ENCODE measurements at places on chromosomes 13 and 19.
A peak's percentile ranks its signal among the peaks of the same experiment; 100 is the strongest.

DNA sequence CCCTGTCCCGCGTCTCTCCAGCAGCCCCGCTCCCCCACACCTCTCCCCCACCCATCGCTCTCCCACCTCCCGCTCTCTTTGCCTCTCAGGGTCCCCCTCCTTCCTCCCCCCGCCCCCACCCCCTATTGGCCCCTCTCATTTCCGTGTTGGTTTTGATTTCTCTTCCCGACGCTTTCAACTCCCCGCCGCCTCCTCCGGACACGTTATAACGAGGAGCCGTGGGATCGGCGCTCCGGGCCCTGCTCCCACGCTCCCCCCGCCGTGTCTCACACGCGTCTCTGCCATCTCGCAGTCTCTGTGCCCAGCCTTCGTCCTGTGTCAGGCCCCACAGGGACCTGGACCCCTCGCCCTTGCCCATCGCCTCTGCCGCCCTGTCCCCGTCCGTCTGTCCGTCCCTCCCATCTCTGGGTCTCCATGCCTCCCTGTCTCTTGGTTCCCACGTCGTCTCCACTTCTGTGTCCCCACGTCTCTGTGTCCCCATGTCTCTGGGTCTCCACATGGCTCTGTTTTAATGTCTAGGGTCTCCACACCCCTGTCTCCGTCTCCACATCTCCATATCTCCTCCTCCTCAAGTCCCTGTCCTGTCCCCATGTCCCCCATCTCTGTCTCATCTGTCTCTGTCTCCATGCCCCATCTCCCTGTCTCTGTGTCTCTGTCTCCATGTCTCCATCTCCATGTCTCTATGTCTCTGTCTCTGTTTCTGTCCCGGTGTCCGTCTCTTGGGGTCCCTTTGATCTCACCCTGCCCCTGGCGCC is 13.1 kb downstream of the ERFL start:
- H3K4me1 ChIP-seq, result peaks cover 25% of the 10 kb centered on the region
- H3K27ac ChIP-seq, result no peak overlapping the region
- no peak overlapping the region for H3K4me3 ChIP-seq
- peaks cover 10% of the 10 kb centered on the region for H3K36me3 ChIP-seq
- H3K27me3 ChIP-seq, result peaks cover 11% of the 10 kb centered on the region

GRCh38 chr19:7933828-7934725 is 8.1 kb upstream of the CTXN1 start:
- no peaks in the 10 kb centered on the region for H3K27me3 ChIP-seq
- peaks cover 50% of the 10 kb centered on the region for H3K36me3 ChIP-seq
- no peak overlapping the region for H3K4me3 ChIP-seq
- H3K4me1 ChIP-seq, result peaks cover 11% of the 10 kb centered on the region
- no peak for DNase-seq

GRCh38 chr13:77678691-77679235 is 18.7 kb upstream of the SLAIN1 start:
- H3K4me3 ChIP-seq, result no peak overlapping the region
- no peak for DNase-seq
- H3K4me1 ChIP-seq, result no peaks in the 10 kb centered on the region
- H3K27me3 ChIP-seq, result peaks cover 77% of the 10 kb centered on the region
- H3K36me3 ChIP-seq, result no peaks in the 10 kb centered on the region
- no peak overlapping the region for H3K27ac ChIP-seq

GRCh38 chr19:45345506-45345860 is 4.9 kb downstream of the KLC3 start:
- H3K27ac ChIP-seq, result no peak overlapping the region
- H3K4me3 ChIP-seq, result no peak overlapping the region
- no peaks in the 10 kb centered on the region for H3K4me1 ChIP-seq
- H3K27me3 ChIP-seq, result peaks cover 16% of the 10 kb centered on the region
- no peak for DNase-seq

DNA sequence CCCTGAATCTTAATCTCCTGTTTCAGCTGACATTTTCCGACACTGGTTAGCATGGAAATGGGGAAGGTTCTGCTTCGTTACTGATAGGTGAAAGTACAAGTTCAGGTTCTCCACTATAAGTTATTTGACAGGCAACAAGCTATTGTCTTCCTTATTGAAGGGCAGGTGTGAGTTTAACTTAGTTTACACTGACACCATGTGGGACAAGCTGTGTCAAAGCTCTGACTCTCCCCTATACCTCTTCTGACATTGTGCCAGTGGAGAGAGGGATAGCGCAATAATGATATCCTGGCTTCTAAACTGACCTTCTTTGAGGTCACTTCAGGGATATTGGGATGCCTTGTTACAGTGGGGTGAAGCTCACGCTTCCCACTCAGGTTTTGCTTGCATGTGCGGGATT is 587.0 kb upstream of the SLITRK5 start:
- H3K27ac ChIP-seq, result no peak overlapping the region
- no peaks in the 10 kb centered on the region for H3K36me3 ChIP-seq
- H3K27me3 ChIP-seq, result no peaks in the 10 kb centered on the region
- no peak for DNase-seq
- no peaks in the 10 kb centered on the region for H3K4me1 ChIP-seq

DNA sequence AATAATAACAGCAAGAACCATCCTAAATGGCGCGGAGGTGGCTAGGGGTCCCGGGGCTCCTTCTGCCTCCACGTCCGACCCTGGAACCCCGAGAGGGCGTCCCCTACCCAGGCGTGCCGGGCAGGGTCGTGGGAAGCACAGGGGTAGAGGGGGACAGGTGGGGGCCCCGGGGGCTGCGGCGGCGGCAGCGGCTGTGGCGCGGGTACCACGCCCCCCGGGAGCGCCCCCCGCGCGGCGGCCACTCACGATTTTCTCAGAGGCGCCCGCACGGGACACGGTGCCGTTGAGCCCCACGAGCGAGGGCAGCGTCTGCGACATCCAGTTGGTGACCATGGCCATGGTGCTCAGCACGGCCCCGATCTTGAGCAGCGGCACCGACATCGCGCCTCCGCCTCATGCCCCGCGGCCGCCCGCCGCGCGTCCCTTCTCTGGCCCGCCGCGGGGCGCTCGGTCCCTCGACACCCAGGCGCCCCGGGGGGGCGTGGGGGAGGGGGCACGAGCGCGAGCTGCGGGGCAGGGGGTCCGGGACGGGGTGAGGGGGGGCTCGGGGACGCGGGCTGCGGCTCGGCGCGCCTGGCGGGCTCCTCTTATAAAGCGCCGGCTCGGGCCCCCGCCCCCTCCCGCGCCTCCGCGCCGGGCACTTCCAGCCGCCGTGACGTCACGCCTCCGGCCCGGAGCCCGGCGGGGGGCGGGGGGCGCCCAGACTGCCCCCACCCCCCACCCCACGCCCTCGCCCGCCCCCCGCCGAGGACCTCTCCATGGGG is 22.9 kb downstream of the OLFM2 start:
- no peak overlapping the region for H3K4me3 ChIP-seq
- peaks cover 6% of the 10 kb centered on the region for H3K4me1 ChIP-seq
- peaks cover 23% of the 10 kb centered on the region for H3K27me3 ChIP-seq
- H3K36me3 ChIP-seq, result peaks cover 5% of the 10 kb centered on the region
- H3K27ac ChIP-seq, result no peak overlapping the region
- DNase-seq, result no peak

DNA sequence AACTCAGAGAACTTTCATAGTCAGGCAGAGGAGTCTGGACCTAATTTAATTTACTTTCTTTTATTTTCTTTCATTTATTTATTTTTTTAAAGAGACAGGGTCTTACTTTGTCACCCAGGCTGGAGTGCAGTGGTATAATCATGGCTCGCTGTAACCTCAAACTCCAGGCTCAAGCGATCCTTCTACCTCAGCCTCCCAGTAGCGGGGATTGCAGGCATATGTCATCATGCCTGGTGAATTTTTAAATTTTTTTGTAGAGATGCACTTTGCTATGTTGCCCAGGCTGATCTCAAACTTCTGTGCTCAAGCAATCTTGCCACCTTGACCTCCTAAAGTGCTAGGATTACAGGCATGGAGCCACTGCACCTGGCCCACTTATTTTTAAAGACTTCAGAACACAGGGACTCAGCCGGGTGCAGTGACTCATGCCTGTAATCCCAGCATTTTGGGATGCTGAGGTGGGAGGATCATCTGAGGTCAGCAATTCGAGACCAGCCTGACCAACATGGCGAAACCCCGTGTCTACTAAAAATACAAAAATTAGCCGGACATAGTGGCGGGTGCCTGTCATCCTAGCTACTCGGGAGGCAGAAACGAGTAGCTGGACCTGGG is 50.6 kb downstream of the KLF5 start:
- H3K4me1 ChIP-seq, result no peaks in the 10 kb centered on the region
- H3K27ac ChIP-seq, result no peak overlapping the region
- H3K36me3 ChIP-seq, result no peaks in the 10 kb centered on the region
- H3K27me3 ChIP-seq, result peaks cover 16% of the 10 kb centered on the region
- no peak for DNase-seq
- H3K4me3 ChIP-seq, result no peak overlapping the region

DNA sequence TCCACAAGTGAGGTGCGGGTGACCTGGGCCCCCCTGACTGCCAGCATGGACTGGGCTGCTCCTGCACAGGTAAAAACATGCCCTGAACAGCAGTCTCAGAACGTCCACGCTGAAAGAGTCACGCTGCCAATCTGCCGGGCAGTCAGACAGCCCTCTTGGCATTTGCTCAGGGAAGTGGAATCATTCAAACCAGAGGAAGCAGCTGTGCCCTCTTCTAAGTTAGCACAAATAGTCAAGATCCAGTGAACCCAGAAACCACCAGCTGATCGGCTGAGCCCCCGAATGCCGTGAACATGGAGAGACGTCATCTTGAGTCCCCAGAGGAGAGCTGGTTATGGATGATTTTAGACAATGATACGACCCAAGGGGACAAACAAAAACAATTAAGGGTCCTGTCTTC is 34.4 kb downstream of the KLF2 start:
- H3K27me3 ChIP-seq, result no peaks in the 10 kb centered on the region
- H3K4me3 ChIP-seq, result no peak overlapping the region
- peak overlapping the region; percentile 46 for H3K27ac ChIP-seq
- peaks cover 3% of the 10 kb centered on the region for H3K36me3 ChIP-seq
- peaks cover 39% of the 10 kb centered on the region for H3K4me1 ChIP-seq
- no peak for DNase-seq

GRCh38 chr13:28568286-28568685 is 73.4 kb upstream of the FLT1 start:
- H3K36me3 ChIP-seq, result peaks cover 2% of the 10 kb centered on the region
- no peak for DNase-seq
- peaks cover 21% of the 10 kb centered on the region for H3K27me3 ChIP-seq
- no peak overlapping the region for H3K4me3 ChIP-seq
- no peaks in the 10 kb centered on the region for H3K4me1 ChIP-seq
- no peak overlapping the region for H3K27ac ChIP-seq

DNA sequence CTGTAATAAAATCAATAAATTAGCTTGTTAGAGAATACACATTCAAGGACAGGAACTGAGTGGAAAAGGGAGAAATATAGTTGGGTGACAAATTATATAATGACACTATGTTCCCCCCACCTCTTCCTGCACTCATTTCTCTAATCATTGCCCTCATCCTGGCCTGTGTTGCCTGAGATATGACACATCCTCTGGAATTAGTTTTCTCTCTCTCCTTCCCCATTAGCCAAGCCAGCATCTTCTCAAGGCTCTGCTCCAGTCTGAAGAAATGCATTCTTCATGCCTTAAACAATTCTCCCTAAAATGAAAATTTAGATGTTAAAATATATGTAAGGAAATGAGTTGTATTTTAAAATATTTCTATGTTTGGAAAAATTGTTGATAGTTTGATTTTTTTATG is 280.3 kb downstream of the POU4F1 start:
- H3K36me3 ChIP-seq, result no peaks in the 10 kb centered on the region
- no peak overlapping the region for H3K4me3 ChIP-seq
- H3K27me3 ChIP-seq, result no peaks in the 10 kb centered on the region
- DNase-seq, result no peak
- H3K27ac ChIP-seq, result no peak overlapping the region
- H3K4me1 ChIP-seq, result no peaks in the 10 kb centered on the region

- H3K4me3 ChIP-seq, result no peak overlapping the region
- no peak for DNase-seq
- H3K4me1 ChIP-seq, result no peaks in the 10 kb centered on the region
- peaks cover 8% of the 10 kb centered on the region for H3K27me3 ChIP-seq
- no peak overlapping the region for H3K27ac ChIP-seq
Observed at GRCh38 chr13:31947105-31947504, 84.5 kb upstream of the FRY start.

DNA sequence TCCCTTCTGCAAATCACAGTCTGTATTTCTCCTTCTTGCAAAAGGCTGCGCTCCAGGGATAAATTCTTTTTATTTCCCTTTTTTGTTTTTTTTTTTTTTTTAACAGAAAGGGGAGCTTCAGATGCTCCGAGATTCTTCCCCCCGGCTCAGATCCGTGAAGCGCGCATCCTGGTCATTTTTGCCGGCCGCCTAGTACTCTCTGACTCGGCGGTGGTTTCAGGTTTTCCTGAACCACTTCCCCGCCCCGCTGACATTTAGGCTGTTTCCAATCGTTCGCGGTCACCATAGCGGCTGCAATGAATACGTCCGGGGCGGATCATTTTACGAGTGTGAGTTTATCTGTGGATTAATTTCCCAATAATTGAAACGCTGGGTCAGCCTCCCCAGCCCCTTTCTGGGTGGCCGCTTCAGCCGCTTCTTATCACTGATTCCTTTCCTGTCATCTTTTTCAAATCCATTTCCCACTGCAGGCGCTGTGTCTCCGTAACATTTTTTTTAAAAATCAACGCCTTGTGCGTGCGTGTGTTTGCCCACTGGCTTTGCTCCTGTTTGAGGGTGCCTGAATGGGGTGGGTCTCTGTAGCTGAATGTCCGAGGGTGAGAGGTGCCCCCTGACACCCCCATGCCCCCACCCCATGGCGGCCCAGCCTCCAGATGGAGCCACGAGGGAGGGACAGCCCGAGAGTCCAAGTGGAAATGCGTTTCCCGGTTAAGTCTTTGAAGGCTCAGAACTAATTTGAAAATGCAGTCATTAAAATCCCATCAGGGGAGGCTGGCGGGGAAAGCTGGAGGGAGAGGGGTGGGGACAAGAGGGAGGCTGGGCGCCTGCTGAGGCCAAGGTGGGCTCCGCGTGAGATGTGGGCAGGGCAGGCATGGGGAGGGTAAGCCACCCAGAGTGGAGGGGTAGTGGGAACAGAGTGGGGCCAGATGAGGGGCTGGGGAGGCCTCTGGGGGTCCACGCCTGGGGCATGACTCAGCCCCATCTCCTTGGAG is 10.6 kb downstream of the ONECUT3 start:
- peaks cover 7% of the 10 kb centered on the region for H3K36me3 ChIP-seq
- no peak overlapping the region for H3K27ac ChIP-seq
- no peak for DNase-seq
- no peak overlapping the region for H3K4me3 ChIP-seq
- no peaks in the 10 kb centered on the region for H3K4me1 ChIP-seq
